ENCODE measurements at places on chromosomes 2 and 18. TPM values are rescaled to one million over a fixed set of nuclear protein-coding genes. Genes with fewer than 3 reads are reported as not detected.

DNA sequence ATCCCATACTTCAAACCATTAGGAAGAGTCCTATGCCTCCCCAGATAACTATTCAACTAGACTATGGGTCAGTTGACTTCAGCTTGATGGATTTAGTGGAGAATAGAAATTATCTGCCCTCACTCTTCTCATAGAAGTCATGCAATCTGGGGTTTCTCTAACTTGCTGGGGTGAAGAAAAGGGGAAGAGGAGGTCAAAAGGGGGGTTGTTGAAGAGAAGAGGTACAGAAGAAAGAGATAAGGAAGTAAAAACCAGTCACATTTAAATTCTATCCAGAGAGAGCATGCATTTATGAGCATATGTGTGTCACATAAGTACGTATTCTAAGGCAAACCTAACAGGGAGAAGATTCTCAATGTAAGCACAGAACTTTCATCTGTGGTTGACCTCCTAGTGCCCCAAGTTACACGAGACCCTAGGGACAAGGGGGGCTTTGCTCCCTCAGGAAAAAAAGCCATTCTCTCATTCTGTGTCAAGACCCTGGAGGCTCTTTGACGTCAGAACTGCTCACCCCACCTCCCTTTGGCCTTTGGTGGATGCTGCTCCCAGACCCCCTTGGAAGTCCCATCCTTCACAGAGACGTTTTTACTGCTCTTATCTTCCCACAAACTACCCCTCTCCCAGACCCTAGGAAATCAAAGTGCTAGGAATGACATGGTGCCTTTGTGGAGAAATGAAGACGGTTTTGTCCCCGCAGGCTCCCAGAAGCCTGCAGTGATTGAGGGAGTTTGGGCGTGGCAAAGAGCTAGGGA lies 236.8 kb upstream of the TNP1 start:
- no peak for DNase-seq

Gene CD8A
- total RNA-seq = 0.41 TPM

- peak; percentile 35 for DNase-seq
Measured at GRCh38 chr2:122748552-122749011, 993.1 kb downstream of the TSN start.

GRCh38 chr2:201006704-201007103 lies 43.2 kb upstream of the ORC2 start:
- no peak for DNase-seq

Gene PRKAG3
- not detected for total RNA-seq

- no peak for DNase-seq
Measured at GRCh38 chr2:113054066-113054465, 1.4 kb upstream of the IL36B start.
